ENCODE measurements at places on chromosomes 1 and 21.
A peak's percentile ranks its signal among the peaks of the same experiment; 100 is the strongest.

DNA sequence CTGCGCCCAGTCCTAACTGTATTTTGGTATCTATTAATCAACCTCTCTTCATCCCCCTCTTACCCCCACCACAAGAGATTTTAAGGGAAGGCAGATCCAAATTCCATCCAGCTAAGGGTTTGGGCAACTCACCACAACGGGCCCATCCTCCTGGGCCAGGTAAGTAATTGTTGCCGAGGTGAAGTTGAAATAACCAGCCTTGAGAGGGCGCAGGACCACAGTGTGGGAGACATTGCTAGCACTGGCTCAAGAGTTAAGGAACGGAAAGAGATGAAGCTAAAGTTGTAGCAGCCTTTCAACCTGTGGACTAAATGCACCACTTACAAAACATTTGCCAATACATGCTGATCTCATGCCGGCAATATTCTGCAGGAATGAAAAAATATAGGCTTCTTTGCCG is 5.9 kb downstream of the SSR2 start:
- no peak for DNase-seq

DNA sequence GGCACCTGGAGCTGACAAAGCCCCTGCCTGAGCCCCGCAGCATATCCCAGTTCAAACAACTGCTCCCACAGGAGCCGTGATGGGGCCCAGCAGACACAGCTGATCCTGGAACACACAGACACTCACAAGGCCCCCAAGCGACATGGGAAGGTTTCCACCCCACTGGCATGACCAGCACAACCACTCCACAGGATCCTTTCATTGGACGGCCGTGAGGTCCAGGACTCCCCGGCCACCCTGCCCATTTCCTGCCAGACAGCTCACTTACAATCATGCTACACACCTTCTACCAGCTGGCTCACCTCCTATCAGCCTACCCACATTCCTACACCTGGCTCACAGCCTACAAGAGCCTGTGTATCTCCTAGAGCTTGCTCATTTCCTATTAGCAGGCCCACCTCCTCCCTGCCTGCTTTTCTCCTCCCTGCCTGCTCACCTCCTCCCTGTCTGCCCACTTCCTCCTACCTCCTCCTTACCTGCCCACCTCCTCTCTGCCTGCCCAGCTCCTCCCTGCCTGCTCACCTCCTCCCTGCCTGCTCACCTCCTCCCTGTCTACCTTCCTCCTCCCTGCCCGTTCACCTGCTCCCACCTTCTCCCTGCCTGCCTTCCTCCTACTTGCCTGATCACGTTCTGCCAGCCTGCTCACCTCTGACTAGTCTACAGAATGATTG is 73.9 kb downstream of the MATN1 start:
- no peak for DNase-seq

DNA sequence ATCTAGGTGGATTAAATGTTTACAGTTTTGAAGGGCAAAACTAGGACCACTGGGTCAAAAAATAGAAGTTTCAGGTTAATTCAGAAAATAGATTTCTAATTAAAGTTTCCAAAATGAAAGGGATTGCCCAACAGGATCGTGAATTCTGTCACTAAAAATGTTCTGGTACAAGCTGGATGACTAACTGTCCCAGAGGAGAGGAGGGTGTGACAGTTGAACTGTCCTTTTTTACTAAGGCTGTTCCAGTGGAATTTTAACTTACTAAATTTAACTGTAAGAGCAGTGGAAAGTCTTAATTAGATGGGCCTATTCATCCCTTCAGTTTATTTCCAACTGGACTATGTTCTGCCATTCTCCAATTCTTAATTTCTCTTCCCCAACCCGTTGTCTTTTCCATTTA is 7.2 kb downstream of the SNX7 start:
- no peak for DNase-seq

DNA sequence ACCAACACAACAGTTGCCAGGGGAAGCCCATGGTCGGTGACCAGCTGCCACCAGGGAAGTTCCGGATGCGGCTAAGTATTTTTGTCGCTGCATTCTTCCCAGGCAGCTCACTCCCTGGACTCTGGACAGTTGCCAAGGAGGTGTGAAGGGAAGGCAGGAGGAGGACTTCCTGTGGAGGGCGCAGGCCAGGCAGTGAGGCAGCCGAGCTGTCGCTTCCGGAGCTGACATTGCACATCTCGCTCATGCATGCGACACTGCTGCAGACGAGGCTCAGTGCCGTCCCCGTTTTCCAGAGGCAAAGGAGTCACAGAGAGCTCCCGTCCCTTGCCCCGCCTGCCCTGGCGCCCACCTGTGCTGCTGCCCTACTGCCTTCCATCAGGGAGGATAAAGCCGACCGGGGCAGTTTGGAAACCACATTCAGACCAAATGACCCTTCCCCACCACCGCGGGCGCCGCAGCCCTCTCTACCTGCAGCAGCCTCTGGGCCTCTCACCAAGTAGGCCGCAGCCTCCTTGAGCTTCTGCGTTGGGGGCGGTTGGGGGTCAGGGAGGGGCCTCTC is 81.4 kb downstream of the NENF start:
- no peak for DNase-seq

GRCh38 chr1:205809469-205809868 is 3.5 kb downstream of the SLC41A1 start:
- DNase-seq = no peak

GRCh38 chr1:147252540-147252939 is 10.1 kb downstream of the CHD1L start:
- no peak for DNase-seq

- no peak for DNase-seq
These were observed 575.8 kb upstream of the B3GALT2 start for GRCh38 chr1:193762236-193762635.

DNA sequence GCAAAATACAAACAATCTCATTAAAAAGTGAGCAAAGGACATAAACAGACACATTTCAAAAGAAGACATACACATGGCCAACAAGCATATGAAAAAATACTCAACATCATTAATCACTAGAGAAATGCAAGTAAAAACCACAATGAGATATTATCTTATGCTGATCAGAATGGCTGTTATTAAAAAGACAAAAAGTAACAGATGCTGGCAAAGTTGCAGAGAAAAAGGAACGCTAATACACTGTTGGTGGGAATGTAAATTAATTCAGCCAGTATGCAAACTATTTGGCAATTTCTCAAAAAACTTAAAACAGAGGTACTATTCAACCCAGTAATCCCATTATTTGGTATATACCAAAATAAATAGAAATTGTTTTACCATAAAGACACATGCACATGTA is 32.2 kb upstream of the TNFSF18 start:
- DNase-seq = no peak

DNA sequence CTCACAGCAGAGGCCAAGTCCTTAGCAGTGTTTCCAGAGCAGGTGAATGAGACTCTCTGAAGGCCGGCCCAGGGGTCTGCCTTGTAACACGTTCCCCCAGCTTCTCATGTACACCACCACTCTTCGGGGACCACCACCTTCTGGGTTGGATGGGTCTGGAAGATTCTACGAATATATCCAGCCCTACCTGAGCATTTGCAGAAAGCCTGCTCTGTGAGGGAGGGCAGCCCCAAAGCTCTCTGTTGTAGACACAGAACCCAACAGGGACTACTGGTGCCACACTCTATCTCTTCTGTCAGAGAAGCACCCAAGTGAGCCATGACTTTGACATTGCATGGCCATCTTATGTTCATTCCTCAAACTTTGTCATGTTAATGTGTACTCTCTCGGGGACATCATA is 61.8 kb downstream of the CD247 start:
- DNase-seq = no peak

DNA sequence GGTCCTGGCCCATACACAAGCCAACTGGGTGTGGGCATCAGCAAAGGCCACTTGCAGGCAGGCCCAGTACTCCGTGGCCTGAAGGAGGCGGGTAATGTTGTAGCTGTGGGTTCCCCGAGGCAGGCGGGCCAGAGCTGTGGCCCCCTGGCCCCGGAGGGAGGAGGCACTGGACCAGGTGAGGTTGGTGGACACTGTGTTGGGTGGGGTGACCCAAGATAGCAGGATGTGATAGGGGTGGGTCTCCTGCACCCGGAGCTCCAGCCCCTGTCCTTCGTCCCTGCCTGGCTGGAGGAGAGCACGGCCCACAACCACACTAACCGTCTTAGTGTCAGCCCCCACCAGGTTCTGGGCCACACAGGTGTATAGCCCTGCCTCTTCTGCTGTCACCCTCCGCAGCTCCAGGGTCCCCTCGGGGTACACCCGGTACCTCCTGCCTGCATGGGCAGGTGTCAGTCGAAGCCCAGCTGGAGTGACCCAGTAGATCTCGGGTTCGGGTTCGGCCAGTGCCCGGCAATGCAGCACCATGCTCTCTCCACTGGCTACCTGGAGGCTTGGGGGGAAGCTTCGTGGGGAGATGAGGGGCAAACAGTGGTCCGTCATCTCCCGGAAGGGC is 67.3 kb downstream of the LRRN2 start:
- DNase-seq = no peak

DNA sequence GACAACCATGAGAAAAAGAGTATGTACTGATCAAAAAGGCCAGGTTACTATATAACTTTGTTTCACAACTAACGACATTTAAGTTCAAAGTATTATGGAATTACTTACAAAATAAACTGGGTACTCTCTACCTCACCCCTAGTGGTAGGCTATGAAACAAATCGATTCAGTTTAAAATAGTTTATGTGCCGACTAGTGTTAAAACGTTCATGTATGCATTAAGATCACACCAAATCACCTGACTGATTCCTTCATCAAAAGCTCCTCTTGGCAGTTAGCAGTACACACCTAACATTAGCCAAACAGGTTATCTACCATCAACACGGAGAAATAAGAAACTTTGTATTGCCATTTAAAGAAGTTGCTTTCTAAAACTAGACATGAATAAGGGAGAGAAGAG is 137.1 kb downstream of the AKT3 start:
- no peak for DNase-seq

DNA sequence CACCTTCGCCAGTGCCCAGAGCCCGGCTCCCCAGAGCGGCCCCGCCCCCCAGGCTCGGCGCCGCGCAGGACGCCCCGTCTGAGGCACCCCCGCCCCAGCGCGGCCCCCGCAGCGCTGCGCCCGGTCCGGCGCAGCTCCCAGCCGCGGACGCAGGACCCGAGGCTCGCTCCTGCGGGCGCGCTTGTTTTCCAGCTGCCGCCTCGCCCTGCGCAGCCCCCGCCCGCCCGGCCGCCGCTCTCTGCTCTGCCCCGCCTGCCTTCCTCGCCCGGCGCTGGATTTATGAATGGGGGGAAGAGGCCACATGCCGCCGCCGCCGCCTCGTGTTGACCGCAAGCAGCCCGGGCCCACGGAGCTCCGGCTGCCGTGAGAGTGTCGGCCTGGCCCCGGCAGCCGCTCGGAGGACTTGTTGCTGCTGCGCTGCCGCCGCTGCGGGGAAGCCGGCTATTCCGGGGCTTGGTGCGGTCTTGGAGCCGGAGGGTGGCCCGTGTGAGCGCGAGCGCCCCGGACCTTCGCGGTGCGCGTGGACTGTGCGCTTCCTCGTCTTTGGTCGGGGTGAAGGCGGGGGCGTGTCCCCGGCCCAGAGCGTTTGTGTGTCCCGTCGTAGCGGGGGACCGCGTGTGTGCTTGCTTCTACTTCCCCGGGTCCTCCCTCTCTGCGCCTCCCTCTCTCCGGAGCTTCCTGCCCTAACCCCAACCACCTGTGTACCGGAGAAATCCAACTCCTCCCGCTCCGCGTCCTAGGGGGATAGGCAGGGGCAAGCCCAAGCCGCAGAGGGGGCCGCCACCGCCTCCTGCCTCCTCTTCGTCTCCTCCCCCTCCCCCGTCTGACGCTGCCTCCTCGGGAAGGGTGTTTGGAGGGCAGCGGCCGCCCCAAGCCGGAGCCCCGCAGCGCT is 736 bp downstream of the KCNC4 start:
- peak; percentile 59 for DNase-seq

DNA sequence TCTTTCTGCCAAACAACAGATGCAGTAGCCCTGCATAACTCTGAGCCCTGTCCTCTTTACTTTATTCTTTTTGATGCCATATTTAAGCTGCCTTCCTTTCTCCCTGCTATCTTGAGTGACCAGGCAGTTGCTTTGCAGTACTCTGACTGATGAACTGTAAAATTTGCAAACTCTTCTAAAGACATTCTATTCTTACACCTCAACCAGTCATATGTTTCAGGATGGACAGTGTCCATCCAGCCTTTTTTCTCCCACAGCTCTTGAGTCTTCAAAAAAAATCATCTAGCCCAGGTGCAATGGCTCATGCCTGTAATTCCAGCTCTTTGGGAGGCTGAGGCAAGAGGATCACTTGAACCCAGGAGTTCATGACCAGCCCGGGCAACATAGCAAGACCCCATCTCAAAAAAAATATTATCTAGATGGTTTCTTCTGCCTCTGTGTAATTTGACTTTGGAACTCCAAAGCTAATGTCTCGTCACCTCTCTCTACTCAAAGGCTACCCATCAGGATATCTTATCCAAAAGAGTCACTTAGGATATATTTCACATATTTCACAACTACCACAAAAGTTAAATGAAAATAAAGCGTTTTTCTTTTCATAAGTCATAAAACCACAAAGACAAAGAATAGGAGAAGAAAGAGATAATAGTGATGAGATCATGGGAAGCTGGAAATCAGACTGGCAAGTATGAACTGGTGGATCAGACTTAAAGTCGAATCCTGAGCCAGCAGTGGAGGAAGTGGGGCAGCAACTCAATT is 54.6 kb upstream of the IPO9 start:
- no peak for DNase-seq

GRCh38 chr1:234748713-234749112 is 138.7 kb upstream of the IRF2BP2 start:
- no peak for DNase-seq

- DNase-seq = no peak
These were observed 829.9 kb upstream of the PRMT6 start for GRCh38 chr1:106226550-106226949.

DNA sequence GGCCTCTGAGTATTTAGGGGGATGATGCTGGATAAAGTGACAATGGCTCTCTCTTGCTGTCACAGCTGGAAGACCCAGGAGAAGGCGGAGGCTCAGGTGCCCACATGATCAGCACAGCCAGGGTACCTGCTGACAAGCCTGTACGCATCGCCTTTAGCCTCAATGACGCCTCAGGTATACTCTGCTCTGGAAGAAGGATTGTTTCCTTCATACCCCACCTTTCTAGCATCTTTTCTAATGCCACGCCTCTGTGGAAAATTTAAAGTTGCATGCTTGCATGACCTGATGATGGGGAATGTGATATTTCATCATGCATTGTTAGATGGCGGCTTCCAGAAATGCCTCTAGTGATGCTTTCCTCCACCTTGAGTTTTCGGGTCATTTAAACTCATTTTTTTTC is 2.8 kb downstream of the MAP3K7CL start:
- no peak for DNase-seq

- DNase-seq = no peak
These were observed 14.5 kb downstream of the SYT11 start for GRCh38 chr1:155873860-155874259.

DNA sequence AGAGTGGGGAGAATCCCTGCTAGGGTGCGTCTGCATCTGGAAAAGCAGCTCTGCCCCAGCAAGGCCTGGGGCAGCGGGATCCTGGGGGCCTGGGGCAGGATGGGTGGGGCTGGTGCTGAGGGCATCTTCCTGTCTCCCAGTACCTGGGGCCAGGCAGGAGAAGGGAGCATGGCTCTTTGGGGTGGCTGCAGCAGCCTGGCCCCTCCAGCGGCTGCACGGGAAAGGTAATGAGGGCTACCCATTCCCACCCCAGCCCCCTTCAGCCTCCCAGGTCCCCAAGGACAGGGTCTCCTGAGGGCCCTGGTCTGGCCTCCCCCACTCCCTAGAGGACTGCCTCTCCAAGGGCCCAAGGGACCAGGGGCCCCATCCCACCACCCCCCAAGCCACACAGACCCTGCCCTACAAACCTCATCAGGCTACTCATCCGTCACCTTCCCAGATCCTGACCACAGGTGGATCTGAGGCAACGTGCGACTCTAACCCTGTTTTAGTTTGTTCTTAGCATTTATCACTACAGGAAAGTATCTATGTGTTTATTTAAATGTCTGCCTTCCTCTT is 910 bp upstream of the ANKRD65 start:
- DNase-seq = no peak

- DNase-seq = no peak
These were observed 49.1 kb downstream of the RAP1GAP start for GRCh38 chr1:21620011-21620410.
